KBM-7 (cell line): ENCODE measurements at places on chromosomes 6 and 20.

DNA sequence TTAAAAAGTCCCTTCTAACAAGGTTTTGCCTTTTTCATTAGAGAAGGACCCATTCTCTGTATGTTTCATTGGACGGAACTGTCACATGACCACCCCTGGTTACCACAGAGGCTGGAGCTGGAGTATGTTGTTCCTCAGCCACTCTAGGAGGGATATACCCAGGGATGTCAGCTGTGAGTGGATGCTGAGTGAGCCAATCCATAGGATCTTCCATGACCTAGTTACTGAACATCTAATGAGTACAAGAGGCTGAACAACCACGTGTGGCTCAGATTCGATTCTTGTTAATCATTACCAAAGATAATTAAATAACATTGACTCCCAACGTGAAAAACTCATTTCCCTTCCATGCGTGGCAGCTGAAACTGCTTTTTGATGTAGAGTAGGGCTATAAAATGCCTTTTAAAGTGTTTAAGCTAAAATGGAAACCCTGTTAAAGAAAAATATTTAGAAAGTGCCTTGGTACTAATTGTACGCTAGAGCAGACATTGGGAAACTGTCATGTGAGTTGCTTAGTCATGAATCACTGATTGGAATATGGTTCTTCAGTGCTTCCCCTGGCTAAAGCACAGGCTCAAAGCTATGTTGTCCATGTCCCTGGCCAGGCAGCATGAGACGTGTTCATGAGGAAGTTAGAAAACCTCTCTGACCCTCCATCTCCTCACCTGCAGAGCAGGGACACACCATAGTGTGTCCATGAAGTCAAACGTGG is 256.1 kb downstream of the ZNF217 start:
- DNase-seq, result no peak

DNA sequence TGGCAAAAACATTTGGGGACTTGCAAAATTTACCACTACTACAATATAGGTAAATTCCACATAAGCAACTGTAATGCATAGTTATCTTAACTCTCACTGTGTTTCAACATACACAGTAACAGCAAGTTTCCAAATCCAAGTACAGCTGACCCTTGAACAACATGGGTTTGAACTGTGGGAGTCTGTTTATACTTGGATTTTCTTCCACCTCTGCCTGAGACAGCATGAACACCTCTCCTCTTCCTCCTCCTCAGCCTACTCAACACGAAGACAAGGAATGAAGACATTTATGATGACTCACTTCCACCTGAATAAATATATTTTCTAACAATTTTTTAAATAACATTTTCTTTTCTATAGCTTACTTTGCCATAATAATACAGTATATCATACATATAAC is 25.6 kb downstream of the MAN1A1 start:
- DNase-seq, result no peak

- DNase-seq, result no peak
Measured at GRCh38 chr6:82741996-82742385, 323.6 kb downstream of the UBE3D start.

DNA sequence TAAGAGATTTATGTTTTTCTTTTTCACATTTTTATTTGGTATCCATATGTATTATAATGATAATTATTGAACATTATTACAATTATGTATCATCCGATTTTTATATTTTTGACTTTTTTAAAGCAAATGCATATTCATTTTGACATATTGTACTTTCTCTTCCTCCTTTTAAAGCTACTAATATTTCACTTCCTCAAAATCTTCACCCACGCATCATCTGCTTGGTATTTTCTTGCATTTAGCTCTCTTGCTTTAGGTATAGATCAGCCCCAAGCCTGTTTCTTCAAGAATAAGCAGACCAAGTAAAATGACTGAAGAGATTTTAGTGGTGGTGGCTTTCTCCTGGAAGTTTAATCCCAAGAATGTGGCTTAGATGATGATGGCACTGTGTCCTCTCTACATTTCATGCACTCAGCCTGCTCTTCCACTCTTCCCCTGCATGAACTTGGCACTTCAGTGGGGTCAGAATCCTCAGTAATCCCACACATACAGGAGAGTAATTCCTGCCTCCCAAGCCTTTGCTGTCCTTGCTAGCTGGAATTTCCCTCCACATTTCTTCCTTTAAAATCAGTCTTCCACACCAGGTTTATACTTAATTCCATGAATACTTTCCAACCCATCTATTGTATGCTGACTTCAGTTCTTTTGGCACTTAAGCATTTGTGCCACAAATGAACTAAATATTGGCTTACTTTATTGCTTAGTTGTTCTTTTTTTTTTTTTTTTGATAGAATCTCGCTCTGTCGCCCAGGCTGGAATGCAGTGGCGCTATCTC is 8.2 kb downstream of the NCOA7 start:
- DNase-seq, result peak; percentile 55

DNA sequence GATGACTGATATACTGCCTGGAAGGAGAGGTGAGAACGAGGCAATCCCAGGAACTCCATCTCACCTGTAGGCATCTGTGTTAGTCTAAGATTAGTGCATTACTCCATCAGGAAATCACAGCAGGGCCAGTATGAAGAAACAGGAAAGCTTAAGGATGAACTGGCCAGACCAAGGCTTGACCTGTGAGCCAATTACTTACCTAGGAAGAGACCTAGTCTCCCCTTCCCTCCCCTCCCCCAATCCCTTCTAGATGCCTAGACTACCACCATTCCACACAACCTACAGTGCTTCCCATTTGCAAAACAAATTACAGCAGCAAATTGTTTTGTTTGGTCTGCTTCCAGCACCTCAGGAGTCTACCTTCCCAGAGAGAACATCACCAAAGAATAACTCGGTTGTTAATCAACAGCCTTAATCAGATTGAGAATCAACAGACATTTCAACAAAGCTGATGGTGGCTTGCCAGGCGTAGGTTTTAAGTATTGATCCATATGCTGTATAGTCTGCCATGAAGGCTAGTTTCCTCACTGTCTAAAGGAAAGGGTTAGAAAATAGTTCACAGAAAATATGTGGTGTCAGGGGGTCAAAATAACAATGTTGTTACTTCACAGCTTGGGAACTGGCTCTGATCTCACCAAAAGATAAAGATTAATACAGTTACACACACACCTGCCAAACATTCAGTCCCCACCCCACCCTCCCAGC is 10.1 kb downstream of the PKHD1 start:
- DNase-seq, result no peak

GRCh38 chr6:32581315-32582095 is 8.1 kb downstream of the HLA-DRB1 start:
- DNase-seq, result peak; percentile 35

DNA sequence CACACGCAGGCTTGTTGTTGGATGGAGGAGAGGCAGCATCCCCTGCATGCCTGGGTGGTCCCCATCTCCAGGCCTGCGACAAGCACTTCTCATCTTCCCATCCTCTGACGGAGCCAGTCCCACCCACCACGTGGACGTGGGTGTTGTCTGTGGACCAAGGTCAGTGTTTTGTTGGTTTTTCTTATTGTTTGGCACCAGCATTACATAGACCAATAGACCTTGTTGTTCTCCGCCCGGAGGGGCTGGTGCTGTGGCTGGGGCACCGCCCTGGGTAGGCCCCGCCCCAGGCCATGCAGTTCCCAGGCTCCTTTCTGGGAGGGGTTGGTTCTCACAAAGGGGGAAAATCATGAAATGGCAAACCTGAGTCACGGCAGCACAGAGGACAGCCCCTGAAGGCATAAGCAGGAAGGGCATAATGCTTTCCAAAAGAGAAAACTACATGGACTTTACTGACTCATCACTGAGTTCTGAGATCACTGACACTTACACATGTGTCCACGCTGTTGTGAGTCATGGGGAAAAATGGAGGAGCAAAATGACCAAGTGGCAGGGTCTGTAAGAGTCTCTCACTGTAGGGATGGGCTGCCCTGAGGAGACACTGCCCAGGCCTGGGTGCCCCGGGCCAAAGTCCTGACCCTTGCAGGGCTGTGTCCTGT is 90.8 kb downstream of the THBS2 start:
- no peak for DNase-seq

DNA sequence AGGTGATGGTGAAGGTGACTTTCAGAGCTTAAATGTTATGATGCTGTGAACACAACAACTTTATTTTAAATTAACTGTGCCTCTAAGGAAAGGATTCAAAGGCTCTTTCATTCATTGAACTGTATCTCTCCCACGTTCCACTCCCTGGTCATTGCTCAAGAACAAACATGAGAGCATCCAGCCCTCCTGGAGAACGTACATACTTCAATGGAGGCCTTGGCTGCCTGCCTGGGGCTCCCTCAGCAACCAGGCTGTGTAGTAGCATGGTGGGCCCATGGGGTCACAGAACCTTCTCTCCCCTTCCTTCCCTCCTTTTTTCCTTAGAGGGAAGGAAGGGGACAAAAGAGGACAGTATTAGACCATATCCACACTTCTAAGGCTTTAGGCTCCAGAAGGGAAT is 234.3 kb downstream of the CDC5L start:
- no peak for DNase-seq

DNA sequence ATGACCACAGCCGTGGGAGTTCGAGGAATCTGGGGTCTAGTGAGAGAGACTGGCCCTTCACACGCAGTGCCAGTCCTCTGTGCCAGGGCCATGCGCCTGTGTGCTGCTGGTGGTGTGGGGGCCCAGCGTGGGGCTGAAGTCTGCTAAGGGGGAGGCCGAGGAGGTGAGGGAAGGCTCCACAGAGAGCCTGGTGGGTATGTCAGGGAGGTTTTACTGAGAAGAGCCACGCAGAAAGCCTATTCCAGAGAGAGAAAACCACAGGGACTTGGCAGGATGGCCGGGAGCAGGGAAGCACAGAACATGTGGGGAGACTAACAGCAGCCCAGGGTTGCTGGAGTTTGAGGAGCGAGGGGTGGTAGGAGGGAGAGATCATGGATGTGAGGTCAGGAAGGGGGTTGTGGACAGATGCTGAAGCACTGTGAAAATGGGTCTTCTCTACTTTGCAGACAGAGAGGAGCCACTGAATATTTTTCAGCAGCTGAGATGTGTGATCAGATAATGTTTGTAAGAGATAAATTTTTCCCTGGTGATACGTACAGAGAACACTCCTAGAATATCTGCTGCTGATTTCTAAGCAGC is 35.3 kb downstream of the DUSP22 start:
- no peak for DNase-seq

- no peak for DNase-seq
Measured at GRCh38 chr6:23013776-23014175, 444.4 kb downstream of the HDGFL1 start.

GRCh38 chr6:110298411-110298810 is 59.7 kb downstream of the METTL24 start:
- no peak for DNase-seq

DNA sequence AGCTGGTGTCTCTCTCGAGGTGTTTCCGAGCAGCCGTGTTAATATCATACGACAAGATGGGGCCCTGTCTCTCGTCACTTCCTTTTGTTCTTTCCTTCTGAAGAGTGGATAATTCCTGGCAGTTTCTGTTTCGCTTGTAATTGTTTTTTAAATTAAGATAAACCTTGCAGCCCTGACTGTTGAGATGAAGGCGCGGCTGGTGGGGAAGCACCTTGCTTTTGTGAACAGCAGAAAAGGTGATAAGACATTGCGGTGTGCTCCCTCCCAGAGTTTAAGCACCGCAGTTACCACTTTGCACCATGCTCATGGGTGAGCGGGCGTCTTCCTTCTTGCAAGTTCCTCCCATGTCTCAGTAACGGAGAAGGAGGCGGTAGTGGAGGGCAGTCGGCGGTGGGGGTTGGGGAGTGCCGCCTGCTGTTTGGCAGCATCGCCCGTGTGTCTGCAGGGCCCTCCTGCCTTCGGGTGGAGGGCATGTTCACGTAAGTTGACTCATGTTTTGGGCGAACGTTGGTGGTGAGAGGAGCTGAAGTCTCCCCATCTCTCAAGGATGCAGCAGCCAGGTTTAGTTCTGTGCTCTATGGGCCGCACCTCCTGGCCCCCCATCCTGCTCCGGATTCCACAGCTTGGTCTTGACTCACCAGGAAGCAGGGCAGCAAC is 345.9 kb downstream of the TAF4 start:
- no peak for DNase-seq

DNA sequence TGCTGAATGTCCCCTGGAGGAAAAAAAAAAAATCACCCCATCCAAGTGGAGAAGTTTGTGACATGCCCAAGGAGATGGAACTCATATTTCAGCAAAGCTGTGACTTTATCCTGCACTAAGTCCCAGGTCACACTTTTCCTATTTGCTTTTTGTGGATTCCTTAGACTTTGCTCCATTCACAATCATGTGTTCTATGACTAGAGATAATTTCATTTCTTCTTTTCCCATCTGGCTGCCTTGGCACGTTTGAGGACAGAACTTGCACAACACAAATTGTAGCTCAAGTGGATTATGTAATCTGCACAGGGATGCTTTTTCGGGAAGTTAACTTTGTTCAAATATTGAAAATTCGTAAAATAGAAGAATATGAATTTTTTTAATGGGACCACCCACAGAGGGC is 100.7 kb upstream of the PTPN1 start:
- no peak for DNase-seq

GRCh38 chr6:2447318-2447920 is 202.0 kb upstream of the GMDS start:
- no peak for DNase-seq

- DNase-seq, result no peak
Measured at GRCh38 chr6:166729658-166730057, 102.6 kb upstream of the RPS6KA2 start.

DNA sequence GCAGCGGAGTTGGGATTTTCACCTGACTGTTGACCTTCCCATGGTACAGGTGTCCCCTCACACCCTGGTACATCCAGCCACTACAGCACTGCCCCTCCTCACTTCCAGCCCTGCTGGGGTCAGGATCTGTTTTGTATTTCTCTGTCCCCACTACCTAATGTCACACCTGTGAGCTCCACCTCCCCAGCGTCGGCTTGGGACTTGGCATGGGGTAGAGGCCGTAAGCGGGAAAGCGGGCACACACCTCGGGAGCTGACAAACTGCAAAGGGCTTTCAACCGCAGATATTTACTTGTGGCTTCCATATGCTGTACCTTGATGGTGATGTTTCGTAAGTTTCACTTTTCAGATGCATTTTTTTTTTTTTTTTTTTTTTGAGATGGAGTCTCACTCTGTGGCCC is 5.4 kb upstream of the CCN5 start:
- DNase-seq, result no peak

DNA sequence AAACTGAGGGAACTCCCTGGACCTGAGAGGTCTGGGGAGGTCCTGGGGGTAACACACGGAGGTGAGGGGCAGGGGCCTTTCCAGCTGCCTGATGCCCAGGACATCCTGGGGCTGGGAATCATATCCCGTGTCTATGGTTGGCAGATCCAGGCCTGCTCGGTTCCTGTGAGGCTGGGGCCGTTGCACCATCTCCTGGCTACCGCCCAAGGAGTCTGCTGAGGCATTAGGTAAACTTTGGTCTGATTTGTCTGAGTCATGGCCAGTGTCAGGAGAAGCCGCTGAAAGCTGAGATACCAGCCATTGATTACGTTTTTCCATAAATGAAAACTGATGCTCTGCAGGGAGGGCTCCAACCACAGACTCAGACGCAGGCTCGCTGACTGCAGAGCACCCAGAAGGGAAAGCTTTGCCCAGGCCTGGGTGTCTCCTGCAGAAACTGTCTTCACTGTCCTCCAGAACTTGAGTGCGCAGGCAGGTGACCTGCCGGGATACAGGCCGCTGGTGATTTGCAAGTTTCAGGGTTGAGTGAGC is 14.2 kb downstream of the TRAF3IP2 start:
- DNase-seq, result no peak
